Thymus (tissue), 14 donors: ENCODE measurements at places on chromosomes 1 and 21. TPM values are rescaled to one million over a fixed set of nuclear protein-coding genes. Genes with fewer than 3 reads are reported as not detected.

DNA sequence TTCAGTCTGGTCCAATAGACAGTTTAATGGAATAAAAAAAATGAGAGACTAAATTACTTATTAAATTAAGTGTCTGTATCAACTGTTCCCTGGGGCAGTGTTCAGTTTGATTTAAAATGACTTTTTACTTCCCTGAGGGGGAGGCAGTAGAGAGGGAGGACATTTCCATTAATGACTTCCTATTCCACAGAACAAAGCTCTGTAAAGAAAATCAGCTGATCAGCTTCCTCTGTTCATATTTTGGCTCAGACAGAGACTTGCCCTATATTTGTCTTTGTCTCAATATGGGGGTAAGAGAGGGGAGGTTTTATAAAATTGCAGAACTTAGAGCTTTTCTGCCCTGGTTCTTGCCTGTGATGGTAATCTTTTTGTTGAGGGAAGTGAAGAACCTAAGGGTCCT lies 8.4 kb downstream of the CFAP126 start:
- no peak for DNase-seq

DNA sequence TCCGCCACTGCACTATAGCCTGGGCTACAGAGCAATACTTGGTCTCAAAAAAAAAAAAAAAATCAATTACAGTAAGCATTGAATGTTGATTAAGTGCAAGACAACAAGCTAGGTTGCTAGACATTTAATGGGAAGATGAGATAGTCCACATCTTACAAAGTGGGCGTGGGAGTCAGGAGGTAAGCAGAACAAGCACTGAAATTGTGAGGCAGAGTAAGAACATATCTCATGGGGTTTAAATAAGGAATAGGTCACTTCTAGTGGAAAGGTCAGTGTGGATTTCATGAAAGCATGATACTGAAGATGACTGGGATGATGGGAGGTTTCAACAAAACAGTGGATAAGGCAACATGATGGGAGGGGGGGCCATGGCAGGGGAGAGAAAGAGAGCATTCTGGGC lies 1.9 kb upstream of the OLFML2B start:
- no peak for DNase-seq

MTMR11 gene
- 0.90 TPM for total RNA-seq

GRCh38 chr1:15852036-15852827 lies 4.7 kb downstream of the SPEN start:
- no peak for DNase-seq

DNA sequence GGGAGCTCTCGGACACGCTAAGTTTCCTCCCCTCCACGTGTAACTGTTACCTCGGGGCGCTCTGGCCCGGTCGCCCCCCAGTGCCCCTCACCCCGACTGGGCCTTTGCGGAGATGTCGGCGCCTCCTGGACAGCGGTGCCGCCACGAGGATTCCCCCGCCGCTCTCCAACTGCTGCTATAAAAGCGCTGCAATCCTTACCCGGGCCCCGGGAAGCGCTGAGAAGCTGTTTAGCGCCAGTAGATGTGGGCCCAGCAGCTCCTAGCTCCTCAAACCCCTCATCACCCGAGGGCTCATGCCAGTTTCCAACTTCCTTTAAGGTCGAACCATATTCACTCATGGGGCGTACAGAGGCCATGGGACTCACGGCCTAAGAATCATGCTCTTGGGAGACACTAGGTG lies 361 bp upstream of the LMX1A start:
- no peak for DNase-seq

DNA sequence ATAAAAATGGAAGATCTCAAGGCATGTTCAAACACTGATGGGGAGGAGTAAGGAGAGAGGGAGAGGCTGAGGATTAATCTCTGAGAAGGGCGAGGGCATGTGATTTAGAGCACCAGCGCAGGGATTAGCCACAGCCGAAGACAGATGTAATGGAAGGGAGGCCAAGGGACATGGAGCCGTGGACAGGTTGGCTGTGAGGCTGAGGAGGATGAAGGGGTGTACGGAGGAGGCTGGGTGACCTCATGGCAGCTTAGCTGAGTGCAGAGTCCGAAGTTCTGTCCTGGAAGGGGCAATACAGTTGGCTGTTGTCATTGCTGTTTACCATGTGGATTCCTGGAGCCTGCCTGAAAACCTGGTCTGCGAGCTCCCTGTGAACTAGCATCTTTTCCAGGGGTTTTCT lies 342.8 kb downstream of the RPS6KC1 start:
- DNase-seq: no peak
